ENCODE measurements at places on chromosomes 1 and 21.

DNA sequence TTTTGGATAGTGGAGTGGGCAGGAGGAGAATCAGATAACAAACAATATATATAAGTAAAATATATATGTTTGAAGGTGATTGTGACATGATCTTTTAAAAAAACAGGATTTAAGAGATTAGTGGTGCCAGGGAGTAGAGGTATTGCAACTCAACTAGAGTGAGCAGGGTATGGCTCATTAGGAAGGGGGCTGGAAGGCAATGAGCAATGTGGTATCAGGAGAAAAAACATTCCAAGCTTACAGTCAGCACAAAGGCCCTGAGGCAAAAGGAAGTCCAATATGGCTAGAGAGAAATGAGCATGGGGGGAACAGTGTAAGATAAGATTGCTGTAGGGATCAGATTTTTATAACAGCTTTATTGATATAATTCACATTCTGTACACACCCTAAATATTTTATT lies 5.3 kb upstream of the GADD45A start:
- DNase-seq: no peak

DNA sequence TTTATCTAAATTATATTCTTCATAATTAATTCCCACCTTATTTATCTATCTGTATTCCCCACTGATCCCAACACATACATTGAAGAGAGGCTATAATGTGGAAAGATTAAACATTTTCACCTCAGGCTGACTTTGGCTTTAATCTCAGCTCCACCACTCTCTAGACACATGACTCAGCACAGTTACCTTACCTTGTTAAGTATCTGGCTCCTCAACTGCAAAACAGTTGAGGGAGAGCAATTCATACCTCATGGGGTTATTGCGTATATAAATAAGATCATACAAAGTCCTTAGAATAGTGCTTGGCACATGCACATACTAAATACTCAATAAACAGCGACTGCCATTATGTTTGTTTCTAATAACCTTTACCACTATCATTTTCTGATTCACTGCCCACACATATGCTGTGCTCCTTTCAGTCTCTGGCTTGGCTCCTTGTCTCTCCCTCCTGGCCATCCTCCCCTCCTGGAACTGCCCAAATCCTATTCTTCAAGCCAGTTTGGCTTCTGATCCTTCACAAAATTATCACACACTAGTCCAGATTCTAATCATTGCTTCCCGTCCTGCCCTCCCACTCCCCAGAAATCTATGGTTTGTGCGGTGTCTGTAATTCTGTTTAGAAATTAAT lies 50.1 kb downstream of the BCL9 start:
- no peak for DNase-seq

- no peak for DNase-seq
Observed at GRCh38 chr1:205179842-205180241, 31.7 kb downstream of the DSTYK start.

GRCh38 chr1:92858564-92859399 lies 26.9 kb downstream of the RPL5 start:
- DNase-seq: peak; percentile 86

- DNase-seq: no peak
Observed at GRCh38 chr1:185939142-185939541, 205.0 kb downstream of the HMCN1 start.
